ENCODE measurements at places on chromosomes 7 and 10.
A peak's percentile ranks its signal among the peaks of the same experiment; 100 is the strongest.

DNA sequence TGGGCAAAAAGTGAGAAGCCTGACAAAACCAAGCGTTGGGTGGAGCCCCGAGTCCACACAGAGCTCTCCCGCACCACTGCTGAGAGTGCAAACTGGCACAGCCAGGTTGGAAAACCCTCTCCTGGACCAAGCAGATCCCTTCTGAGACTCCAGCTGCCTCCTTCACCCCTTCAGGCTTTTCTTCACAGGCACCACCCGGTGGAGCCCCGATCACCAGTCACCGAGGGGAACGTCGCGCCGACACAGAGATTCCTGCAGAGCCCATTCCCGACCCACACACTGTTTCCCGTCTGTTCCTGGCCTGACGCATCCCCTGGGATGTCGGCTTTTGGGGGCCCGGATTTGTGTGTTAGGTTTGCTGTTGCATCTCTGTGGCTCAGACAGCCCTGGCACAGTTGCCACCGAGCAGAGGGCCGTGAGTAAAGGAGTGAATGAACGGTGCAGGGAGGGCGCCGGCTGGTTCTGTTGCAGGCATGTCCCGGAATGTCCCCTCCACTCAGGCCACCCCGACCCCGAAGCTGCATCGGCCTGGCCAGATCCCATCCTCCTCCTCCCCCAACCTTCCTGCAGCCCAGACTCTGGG lies 51.0 kb upstream of the INPP5A start:
- no peak for DNase-seq

GRCh38 chr10:11167233-11167966 lies 149.7 kb downstream of the CELF2 start:
- peak; percentile 60 for DNase-seq

DNA sequence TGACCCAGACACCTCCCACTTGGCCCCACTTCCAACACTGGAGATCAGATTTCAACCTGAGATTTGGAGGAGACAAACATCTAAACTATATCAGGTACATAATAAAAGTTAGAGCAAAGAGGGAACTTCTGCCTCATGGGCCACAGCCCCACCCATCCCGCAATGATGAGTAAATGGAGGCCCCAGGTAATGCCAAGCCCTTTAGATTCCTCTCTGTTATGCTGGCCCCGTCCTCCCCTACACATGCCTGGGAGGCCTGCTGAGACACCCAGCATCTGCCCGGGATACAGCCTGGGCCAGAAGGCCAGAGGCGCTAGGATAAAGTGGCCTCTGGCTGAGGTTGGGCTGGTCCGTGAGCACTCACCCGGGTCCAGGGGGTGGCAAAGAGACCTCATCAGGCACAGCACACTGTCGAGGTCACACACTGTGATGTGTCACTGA lies 185.5 kb upstream of the SH2B2 start:
- no peak for DNase-seq

DNA sequence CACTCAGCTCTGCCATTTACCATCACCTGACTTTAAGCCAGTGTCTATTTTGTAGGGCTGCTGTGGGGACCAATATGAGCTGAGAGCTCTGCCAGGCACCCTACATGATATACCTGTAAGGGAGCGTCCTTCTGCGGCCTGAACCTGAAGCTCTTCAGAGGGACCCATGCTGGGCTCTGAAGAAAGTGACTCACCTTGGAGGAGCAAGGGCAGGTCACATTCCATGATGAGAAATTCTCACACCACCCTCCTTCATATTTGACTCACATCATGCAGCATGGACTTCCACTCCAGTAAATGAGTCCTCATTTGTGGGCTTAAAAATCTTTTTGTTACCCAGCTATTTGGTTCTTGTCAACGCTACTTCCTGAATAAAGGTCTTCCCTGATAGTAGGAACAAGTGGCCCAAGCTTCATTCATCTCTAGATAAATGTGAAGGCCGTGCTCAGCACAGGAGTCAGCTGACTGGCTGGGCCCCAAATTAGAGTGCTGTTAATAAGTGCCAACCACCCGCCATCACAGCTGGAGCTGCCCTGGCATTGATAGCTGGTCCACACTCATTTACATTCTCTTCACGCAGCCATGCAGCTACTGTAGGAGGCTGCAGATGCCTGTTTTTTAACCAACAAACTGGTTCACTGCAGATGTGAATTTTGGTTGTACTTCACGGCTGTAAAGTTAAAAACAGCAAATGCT lies 78.4 kb downstream of the RNF216 start:
- DNase-seq = no peak

- peak; percentile 82 for DNase-seq
Observed at GRCh38 chr7:78020136-78020873, 221.7 kb downstream of the PHTF2 start.

GRCh38 chr10:12435348-12435747 lies 86.0 kb downstream of the CAMK1D start:
- no peak for DNase-seq

GRCh38 chr10:114925587-114926586 lies 12.1 kb upstream of the TRUB1 start:
- DNase-seq = no peak

DNA sequence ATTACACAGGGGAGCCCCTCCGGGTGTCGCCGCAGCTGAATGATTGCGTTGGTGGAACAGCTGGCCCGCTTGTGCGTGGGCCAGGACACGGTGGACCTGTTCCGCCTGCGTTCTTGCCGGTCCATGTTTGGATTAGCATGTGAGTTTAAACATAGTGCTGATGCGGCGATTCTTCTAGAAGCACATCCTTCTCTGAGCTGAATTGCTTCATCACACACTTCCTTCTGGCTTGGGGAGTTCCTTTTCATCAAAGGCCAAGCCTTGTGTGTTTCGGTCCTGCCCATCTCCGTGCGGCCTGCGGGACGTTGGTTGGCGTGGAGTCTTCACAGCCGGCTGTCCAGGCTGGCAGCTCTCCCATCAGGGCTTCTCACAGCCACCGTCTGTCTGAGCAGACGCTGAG lies 45.5 kb upstream of the SLC29A4 start:
- DNase-seq = peak; percentile 94

DNA sequence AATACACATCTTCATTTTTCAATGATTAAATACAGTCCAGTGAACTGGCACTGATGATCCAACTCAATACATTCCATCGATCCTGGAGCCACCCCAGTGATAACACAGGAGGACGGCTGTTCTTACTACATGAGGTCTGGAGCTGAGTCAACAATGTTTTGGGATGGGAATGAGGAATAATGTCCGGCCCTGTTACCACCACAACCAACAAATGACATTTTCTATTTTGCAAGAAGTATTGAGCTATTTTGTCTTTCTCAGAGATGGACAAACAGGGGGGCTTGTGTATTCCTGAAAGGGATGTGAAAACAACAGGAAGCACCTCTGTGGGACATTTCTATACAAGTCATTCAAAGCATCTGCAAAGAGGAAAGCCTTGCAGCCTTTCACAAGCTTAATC lies 249.2 kb downstream of the PARD3 start:
- no peak for DNase-seq

- DNase-seq = no peak
Observed at GRCh38 chr10:36455526-36456133, 669.8 kb upstream of the ANKRD30A start.

GRCh38 chr7:1856161-1856887 lies 186.2 kb downstream of the ELFN1 start:
- no peak for DNase-seq

- DNase-seq = no peak
Observed at GRCh38 chr7:25288556-25289307, 60.4 kb upstream of the NPVF start.

GRCh38 chr10:102580230-102580629 lies 64.0 kb upstream of the TRIM8 start:
- DNase-seq = peak; percentile 48

GRCh38 chr7:157516311-157516710 lies 179.5 kb downstream of the DNAJB6 start:
- no peak for DNase-seq

DNA sequence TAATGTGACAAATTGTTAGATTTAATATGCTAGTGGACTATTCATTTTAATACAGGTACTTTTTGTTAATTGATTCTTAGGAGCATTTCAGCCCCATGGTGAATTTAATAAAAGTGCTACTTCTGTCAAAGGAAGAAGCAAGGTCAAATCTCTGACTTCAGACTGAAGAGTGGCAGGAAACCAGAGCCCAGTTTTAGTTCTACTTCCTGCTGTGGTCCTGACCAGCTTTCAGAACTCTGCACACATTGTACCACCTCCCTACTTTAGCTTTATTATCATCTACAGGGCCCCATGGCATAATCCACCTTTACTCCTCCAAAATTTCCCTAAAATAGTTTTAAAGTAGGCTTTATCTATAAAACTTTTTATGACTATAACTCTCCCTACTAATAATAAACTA lies 33.7 kb downstream of the CTTNBP2 start:
- DNase-seq = no peak

- DNase-seq = peak; percentile 75
Observed at GRCh38 chr10:31959461-31960173, 31.0 kb upstream of the ARHGAP12 start.
